ENCODE measurements at places on chromosomes 1 and 21.

- no peak for DNase-seq
These were observed 18.8 kb downstream of the PIK3C2B start for GRCh38 chr1:204475656-204476432.

- no peak for DNase-seq
These were observed 70.8 kb downstream of the PLA2G4A start for GRCh38 chr1:186899577-186899976.

DNA sequence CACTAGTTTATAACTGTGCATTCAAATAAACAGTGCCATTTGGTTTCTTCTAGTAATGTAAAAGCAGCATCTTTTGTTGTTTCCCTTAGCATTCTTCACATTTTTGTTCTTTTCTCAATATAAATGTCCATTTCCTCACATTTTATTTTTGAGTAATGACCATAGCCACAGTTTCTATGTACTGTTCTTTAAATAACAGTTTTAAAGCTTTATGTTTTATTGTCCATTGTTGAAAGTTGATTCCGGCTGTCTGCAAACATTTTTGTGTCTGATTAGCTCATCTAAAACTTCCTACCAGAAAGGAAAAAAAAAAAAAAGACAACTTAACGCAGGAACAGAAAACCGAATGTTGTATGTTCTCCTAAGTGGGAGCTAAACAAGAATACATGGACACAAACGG lies 139.7 kb downstream of the MAGI3 start:
- DNase-seq = no peak

GRCh38 chr1:221292652-221293051 lies 413.4 kb downstream of the HLX start:
- DNase-seq = no peak

All from stimulated activated CD8-positive, alpha-beta memory T cell treated with anti-CD3 and anti-CD28 coated beads, Interleukin-7, amount 100 ng/mL, for 24 hours (primary cell).